Stimulated activated CD8-positive, alpha-beta memory T cell treated with anti-CD3 and anti-CD28 coated beads, Interleukin-4, amount 100 ng/mL, for 4 hours (primary cell): ENCODE measurements at places on chromosomes 1 and 21.

GRCh38 chr1:169144941-169145626, 38.6 kb downstream of the ATP1B1 start:
- DNase-seq, result no peak

DNA sequence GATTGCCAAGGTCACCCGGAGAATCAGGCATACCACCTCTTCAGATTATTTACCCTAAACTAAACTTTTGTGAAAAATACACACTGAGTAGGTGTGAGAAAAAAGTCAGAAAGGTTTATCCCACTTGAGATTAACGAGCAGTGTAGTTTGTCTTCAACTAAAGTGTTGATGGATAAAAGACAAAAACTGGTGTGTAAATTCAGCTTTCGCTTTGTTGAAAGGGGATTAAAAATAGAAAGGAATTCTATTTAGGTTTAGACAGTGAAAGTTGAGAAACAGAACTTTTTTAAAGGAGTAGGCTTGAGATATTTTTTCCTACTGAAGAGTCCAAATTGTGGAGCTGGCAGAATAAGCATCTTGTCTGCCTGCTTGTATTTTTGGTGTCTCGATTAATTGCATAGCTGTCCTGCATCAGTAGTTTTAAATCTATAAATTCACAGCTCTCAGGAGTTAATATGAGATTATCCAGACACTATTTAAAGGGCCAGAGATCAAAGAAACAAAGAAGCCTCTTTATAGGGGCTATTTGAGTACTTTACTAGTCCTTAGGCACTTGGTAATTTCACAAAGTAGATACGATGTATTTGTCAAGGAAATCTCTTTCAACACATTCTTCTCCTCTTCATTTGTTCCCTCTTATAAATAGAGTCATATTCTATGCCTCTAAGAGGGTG, 46.7 kb upstream of the RABGAP1L start:
- no peak for DNase-seq

GRCh38 chr1:232381394-232382100, 248.4 kb downstream of the SIPA1L2 start:
- no peak for DNase-seq

DNA sequence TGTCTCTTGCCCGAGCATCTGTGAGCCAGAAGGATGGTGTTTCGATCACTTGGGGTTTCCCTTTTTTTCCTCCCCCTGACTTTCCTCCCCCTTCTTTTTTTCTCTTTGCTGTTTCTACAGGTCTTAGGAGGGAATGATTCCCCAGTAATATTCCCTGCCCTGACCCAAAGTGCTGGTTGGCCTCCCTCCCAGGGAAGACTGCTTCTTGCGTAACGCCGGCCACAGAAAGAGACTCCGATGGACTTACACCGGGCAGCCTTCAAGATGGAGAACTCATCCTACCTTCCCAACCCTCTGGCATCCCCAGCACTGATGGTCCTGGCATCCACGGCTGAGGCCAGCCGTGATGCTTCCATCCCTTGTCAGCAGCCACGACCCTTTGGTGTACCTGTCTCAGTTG, 6.8 kb downstream of the RNF220 start:
- DNase-seq, result no peak

GRCh38 chr1:176058686-176059085, 148.4 kb downstream of the COP1 start:
- no peak for DNase-seq

DNA sequence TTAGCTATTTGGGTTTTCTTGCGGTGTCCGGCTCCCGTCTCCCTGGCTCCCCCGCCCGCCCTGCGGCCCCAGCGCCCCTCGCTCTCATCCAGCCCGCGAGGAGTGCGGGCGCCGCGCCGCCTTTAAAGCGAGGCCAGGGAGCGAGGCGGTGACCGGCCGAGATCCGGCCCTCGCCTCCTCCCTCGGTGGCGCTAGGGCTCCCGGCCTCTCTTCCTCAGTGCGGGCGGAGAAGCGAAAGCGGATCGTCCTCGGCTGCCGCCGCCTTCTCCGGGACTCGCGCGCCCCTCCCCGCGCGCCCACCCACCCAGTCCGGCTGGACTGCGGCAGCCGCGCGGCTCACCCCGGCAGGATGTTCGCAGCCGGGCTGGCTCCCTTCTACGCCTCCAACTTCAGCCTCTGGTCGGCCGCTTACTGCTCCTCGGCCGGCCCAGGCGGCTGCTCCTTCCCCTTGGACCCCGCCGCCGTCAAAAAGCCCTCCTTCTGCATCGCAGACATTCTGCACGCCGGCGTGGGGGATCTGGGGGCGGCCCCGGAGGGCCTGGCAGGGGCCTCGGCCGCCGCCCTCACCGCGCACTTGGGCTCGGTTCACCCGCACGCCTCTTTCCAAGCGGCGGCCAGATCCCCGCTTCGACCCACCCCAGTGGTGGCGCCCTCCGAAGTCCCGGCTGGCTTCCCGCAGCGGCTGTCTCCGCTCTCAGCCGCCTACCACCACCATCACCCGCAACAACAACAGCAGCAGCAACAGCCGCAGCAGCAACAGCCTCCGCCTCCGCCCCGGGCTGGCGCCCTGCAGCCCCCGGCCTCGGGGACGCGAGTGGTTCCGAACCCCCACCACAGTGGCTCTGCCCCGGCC, 492 bp downstream of the HLX start:
- DNase-seq, result no peak

DNA sequence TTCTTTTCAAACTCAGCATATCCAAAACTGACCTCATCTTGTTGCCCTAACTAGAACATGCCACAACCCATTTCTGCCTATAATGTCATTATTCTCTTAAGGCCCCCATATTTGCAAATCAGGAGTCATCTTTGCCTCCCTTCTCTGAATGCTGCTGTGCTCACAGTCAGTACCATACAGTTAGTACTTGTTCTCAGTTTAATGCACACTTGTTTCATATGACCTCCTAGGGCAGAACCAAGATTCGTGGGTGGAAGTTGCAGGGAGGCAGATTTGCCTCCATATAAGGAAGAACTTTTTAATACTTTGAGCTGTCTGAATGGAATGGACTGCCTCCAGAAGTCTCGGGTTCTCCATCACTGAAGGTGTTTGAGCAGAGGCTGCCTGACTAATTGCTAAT, 9.2 kb downstream of the CAP1 start:
- no peak for DNase-seq

DNA sequence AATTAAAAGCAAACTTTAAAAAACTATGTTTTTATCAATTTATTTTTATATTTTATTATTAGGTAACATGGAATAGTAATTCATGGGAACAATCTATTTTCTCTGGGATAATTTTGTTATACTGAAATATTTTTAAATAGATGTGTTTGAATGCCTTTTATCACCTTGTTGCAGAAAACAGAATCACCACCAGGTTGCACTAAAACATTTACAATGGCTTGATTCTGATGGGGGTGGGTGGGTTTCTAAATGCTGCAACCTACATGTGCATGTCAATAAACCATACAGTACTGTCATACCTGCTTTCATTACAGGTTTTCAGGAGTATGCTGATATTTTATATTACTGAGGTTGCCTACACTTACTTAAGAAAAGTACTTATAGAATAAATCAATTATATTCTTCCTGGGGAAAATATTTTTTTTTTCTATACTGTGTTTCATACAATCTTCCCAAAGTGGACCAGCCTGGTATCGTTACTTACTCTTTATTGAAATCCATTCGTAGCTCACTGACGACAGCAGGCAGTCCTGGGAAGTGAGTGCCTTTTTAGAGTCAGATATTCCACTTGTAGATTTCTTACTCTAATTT, 132.8 kb downstream of the PTPRC start:
- DNase-seq, result no peak

DNA sequence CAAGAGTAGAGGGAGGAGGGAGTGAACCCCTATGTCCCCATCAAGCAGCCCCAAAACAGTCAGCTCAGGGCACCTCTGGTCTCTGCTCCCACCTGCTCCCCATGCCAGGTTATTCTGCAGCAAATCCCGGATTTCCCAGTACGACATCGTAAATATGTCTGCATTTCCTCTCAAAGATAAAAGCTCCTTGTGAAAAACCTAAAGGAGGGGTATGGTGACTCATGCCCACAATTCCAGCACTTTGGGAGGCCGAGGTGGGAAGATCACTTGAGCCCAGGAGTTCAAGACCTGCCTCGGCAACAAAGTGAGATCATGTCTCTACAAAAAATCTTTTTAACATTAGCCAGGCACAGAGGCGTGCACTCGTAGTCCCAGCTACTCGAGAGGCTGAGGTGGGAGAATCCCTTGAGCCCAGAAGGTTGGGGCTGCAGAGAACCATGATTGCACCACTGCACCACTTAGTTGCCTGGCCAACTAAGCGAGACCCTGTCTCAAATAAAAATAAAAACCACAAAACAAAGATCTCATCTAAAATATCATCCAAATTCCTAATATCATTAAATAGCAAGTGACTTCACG, 7.1 kb downstream of the ACOT7 start:
- DNase-seq, result no peak
